ENCODE measurements at places on chromosomes 12 and 14.

DNA sequence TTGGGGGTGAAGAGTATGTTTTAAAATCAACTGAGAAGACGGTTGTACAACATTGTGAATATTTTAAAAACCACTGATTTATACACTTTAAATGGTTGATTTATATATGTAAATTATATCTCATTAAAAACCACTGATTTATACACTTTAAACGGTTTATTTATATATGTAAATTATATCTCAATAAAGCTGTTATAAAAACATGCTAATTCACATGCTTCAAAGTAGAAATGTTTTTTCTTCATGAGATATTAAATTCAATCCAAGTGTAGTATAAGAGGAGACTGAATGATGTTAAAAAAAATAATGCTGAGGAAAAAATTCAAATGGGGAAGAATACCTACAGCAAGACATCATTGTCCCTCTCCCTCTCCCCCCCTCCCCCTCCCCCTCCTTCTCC is 92.9 kb downstream of the ATXN2 start:
- DNase-seq = no peak

DNA sequence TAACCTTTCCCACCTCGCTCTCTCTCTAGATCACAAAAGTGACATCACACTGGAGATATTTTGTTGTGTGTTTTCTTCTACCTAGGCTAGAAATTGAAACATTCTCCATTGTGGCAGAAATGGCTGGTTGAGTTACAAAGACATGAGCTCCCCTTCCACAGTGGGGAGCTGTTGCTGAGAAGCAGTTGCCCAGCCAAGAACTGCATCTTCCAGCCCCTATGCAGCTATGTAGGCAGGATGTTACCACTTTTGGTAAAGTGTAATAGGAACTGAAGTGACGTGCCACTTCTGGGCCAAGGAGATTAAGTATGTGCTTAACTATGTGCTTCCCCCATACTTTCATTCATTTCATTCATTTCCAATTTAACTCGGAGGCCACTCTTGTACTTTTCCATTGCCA is 138.7 kb upstream of the E2F7 start:
- DNase-seq = no peak

DNA sequence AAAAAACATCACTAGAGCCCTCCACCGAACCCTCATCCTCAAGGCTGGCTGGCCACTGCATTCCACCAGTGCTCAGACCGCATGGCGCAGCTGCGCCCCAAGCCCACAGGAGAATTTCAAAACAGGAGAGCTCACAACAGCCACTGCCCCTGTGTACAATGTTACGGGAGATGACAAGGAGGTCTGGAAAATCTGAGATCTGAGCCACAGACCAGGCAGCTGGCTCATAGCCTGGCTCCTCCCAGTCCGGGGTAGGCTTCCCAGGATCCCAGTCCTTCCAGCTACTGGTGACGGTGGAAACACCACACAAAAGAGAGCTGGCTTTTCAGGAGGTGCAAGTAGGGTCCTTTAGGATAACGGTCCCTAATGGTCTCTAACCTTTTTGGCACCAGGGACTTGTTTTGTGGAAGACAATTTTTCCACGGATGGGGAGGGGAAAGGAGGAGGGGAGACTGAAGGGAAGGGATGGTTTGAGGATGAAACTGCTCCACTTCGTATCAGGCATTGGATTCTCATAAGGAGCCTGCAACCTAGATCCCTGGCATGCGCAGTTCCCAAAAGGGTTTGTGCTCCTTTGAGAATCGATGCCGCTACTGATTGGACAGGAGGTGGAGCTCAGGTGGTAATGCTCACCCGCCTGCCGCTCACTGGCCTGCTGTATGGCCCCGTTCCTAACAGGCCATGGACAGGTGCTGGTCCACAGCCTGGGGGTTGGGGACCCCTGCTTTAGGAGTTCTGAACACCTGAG is 23.0 kb upstream of the NRDE2 start:
- no peak for DNase-seq

DNA sequence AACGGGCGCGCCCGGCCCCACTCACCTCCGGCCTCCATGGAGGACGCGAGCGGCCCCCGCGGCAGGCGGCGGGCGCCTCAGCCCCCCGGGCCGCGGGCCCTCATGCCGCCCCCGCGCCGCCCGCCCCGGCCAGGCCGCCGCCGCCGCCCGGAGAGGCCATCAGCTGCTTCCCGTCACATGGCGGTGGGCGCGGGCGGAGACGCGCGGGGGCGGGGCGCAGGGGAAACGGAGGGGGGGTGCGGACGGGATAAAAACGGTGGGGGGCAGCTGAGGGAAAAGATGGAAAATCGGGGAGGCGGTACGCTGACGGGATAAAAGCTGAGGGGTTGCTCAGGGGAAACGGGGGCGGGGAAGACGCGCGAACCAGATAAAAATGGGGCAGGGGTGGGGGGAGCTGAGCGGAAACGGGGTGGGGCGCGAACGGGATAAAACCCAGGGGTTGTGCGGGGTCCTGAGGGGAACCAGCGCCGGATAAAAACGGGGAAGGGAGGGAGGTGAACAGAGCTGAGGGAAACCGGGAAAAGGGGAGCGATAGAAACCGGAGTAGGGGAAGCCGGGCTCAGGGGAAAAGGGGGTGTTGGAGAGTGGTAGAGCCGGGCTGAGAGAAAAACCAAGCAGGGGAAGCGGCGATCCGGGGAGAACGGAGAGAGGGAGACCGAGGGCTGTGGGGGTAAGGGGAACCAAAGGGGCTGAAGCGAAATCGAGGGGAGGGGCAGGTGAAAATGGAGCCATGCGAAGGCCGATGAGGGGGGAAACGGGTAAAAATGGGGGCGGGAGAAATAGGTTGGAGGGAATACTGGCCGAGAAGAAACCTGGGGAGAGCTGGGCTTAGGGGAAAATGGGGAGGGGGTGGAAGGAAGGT is at the start of gene WSB2:
WSB2 (minus strand) TSS at position 169 of the 862 bp plus-strand sequence; CDS start at position 38, 131 bp downstream.
- DNase-seq = peak; percentile 68

DNA sequence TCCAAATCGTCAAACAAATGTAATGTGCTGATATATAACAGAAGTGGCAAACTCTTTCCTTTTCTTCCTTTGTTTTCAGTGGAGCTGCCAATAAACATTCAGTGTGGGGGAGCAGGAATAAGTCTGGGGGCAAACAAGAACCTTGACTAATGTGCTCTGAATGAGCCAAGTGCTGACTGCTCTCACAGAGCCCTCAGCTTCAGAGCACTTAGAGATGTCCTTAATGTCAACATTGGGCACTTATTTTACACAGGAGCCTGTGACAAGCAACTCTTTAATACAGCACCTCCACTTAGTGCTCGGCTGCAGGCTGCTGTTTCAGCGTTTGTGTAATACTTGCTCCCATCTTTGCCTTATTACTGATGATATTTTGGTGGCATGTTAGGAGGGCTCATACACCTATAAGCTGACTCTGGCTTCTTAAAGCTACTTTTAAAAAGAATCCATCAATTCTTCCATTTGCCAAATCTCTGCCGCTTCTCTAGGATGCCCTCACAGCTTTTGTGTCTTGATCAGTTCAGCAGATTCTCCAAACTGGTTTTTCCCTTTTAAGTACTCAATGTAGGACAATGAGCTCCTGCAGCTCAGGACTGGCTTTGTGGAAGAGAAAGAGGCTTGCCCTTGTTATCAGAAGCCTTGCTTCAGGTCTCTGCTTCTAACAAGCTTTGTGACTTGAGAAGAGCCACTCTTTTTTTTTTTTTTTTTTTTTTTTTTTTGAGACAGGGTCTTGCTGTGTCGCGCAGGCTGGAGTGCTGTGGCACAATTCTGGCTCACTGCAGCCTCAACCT is 206.6 kb downstream of the MON2 start:
- no peak for DNase-seq

GRCh38 chr14:75751296-75751695 is 90.2 kb downstream of the TTLL5 start:
- no peak for DNase-seq

All from DND-41 (cell line).